ENCODE measurements at places on chromosomes 6 and 20. TPM values are rescaled to one million over a fixed set of nuclear protein-coding genes. Genes with fewer than 3 reads are reported as not detected.
A peak's percentile ranks its signal among the peaks of the same experiment; 100 is the strongest.

- DNase-seq = no peak
Measured at GRCh38 chr6:29676981-29677601, 3.9 kb downstream of the ZFP57 start.

The PHACTR3 gene
- total RNA-seq = not detected

The KIF3B gene
- total RNA-seq = 39.1 TPM

DNA sequence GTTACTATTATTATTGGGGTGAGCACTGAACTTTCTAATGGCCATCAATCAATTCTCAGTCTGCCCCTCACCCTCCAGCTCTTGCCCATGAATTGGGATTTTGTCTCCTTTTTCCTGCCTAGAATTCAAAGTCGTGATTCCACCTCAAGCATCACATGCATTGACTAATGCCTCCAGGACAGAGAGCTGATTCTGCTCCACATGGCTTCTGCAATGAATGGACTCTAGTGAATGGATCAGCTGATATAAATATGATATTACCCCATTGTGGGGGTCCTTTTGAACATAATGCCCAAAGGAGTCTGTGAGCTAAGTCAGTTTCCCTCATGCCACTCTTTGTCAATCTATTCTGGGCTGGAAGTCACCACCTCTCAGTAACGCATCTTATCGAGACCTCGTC is 126.4 kb downstream of the OPN5 start:
- no peak for DNase-seq

DNA sequence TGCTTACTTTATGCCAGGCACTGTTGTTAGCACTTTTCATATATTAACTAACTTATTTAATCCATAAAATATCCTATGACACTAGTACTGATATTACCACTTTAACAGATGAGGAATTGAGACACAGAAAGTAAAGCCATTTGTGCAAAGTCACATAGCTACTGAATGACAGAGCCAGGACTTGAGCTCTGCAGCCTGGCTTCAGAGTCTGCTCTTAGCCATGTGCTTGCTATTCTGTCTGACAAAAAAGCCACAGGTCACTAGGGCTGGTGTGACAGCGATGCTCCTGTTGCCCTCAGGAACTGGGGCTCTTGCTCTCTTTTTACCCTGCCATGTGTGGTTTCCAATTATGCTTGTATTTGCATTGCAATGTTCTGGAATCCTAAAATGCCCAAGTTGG is 44.7 kb upstream of the RNF8 start:
- DNase-seq = no peak

- DNase-seq = peak; percentile 36
Measured at GRCh38 chr20:13231031-13231752, 10.1 kb downstream of the ISM1 start.

The OLIG3 gene
- total RNA-seq = not detected
